Cardiac fibroblast (primary cell): ENCODE measurements at places on chromosomes 2 and 18.
A peak's percentile ranks its signal among the peaks of the same experiment; 100 is the strongest.

- peak; percentile 85 for DNase-seq
Observed at GRCh38 chr2:160920791-160921303, 239.4 kb upstream of the TANK start.

GRCh38 chr18:79879566-79879965, 71.9 kb downstream of the SLC66A2 start:
- no peak for DNase-seq

GRCh38 chr2:9984217-9984739, 32.8 kb downstream of the GRHL1 start:
- peak; percentile 71 for DNase-seq

GRCh38 chr18:22228976-22229375, 59.6 kb downstream of the GATA6 start:
- DNase-seq: no peak

GRCh38 chr2:177599956-177600355, 207.4 kb downstream of the AGPS start:
- DNase-seq: no peak

DNA sequence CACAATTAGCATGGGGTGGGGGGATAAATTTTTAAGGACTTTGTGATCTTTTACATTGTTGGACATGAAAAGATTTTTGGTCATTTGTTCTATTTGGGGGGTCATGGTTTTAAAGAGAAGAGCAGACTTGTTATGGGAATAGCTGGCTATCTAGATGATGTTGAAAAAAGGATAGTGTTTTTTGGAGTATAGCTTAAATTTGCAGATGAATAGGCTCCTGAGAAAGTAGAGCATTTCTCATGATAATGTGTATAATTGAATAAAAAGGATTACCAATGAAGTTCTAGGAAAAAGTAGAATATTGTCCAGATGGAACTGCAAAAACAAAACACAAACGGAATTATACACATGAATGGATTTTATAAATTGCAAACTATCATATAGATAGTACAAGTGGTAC, 186.3 kb downstream of the GPD2 start:
- no peak for DNase-seq

DNA sequence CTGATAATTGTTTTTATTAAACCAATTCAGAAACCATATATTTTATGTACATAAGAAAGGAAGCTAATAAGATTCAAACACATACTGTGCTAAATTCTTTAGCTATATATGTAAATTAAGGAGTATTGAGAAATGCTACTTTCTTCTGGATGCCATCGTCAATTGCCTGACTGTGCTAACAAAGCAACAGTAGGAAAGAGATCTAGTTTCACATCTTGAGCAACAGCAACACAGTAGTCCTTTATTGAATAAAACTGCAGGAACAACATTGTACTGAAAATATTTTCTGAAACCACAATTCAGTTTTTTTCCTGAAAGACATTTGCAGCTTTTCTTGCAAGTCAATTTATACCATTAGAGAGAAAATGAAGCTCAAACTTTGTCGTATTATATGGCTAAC, 1404.9 kb upstream of the SLC39A10 start:
- DNase-seq: no peak

GRCh38 chr2:227853204-227853629, 18.2 kb upstream of the DAW1 start:
- peak; percentile 90 for DNase-seq

- no peak for DNase-seq
Observed at GRCh38 chr2:33214857-33215256, 261.6 kb upstream of the RASGRP3 start.

DNA sequence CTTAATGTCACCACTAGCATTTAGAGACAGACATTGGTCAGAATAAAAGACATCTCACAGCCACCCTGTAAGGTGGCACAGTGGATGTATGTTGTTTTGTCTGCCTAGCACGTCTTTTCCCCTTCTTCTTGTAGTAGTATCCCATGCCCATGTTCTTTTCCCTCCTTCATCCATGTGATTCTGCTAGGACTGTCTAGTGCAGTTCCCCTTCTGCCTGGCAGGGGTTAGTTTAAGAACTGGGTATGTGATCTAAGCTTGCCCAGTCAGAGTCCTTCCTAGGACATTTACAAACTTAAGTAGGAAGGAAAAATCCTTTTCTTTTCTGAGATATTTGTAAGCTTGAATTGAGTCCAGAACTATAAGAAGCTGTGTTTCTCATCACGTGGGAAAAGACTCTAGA, 172.3 kb downstream of the BABAM2 start:
- no peak for DNase-seq

- DNase-seq: peak; percentile 43
Observed at GRCh38 chr18:59140302-59140885, 710 bp downstream of the SEC11C start.

GRCh38 chr18:77132369-77133050, at the start of gene MBP:
TSS of gene MBP (minus strand) at chr18:77132783. CDS start at chr18:77105261, 27,522 bp downstream.
- no peak for DNase-seq

GRCh38 chr2:161165266-161165665, 5.0 kb downstream of the TANK start:
- peak; percentile 78 for DNase-seq

- no peak for DNase-seq
Observed at GRCh38 chr2:215418064-215418963, 17.6 kb downstream of the FN1 start.
